ENCODE measurements at places on chromosomes 1 and 21.

DNA sequence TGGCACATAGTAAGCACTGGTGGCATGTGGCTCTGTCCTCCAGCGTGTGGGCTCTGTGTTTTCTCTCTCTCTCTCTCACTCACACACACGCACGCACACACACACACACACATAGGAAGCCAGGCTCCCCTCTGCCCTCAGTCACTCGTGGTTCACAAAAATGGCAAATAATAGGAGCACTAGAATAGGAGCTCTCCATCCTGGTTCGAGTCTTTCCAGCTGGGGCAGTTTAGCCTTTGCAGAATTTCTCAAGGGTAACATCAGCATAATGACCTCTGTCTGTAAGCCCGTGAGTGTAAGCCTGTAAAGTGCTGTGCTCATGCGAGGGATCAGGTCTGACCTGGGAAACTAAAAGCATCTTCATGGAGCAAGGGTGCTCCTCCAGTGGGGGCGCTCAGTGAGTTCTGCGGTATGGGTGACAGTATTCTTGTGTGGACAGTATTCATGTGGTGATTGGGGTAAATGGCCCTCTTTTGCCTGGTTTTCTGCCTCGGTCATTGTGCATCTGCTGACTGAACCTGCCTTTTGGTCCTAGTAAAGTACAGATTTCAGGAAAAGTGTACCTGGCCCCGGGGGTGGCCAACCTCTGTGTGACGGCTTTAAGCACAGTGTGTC, 842 bp upstream of the ZC3H12A start:
- DNase-seq: no peak

DNA sequence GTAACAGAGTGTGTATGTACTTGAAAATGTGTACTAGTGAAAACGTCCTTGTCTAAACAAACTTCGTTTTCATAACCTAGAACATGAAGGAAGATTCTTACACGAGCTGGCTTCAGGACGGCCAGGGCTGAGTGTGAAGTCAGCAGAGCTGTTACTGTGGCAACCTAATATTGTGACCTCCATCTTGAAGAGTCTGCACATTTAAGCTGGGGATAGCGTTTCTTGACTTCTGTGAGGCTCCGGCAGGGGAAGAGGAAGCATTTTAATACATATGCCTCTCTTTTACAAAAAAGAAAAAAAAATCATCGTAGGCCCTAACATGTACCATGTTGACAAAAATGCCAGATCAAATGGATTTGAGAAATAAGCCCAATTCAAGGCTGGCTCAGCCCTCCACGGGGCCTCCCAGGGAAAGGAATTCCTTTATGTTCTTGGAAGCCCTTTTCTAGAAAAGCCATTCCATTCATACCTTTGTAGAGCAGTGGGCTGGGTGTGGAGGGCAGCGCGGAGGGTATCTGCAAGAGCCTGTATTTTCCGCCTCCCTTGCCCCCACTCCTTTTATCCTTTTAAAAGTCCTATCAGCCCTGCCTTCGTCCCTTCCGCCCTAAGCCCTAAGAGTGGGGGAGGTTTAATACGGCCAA, 51.1 kb downstream of the SIM2 start:
- DNase-seq: no peak

GRCh38 chr1:89820422-89821321, at the start of gene LRRC8D:
LRRC8D (plus strand) TSS chr1:89821032; CDS start chr1:89933069, 112,037 bp downstream.
- peak; percentile 72 for DNase-seq

DNA sequence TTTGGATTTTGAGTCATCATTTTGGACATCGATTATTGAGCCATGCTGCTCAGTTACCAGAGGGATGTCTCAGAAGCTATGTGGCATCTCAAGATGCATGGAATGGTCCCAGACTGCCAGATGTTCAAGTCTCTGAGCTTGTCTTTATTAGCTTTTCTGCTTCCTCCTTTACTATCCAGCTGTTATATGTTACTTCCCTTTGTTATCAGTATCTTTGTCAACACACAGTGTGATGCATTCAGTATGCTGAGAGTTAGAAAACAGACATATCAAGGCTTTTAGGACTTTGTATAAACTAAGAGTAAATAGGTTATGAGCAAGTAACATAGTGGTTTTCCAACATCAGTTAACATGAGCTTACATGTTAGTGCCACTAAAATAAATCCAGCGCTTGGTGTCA, 474.5 kb downstream of the DSCAM start:
- no peak for DNase-seq

DNA sequence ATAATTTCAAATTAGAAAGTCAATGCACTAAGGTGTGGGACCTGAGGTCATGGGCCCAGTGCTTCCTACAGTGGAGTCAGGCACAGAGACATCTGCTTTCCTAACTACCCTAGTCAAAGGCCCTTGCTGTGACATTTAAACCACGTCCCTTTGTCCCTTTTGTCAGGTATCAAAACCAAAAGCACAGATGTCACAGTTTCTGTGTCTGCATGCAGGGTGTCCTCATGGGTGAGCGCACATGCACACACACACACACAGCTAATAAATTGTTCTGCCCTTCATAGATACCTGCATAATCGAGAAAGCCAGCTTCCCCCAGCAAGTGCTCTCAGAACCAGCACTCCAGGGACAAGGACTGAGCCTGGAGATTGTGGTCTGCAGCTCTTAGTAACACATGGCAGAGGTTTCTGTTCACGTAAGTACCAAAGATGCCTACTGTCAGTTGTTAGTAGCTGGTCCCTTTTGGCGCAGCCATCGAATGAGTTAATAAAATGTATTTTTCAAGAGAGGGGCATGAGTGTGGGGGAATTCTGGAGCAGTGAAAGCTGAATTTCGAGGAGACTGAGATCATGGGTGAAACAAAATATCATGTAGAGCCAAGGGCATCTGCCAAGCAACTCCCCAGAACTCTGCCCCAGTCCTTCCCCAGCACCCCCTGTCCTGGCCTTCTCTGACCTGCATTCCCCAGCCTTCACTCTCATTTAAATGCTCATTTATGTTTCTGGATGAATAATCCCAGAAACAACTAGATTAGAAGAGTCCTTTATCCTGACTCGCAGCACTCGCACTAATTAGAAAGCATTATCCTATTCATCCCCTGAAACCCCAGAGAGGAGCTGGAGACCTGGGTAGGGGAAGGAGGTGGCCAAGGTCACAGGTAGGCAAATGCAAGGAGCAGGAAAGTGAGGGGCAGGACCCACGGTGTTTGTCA, 25.5 kb downstream of the TNR start:
- DNase-seq: no peak

GRCh38 chr1:67601539-67601938, 83.5 kb upstream of the GADD45A start:
- DNase-seq: no peak

Measured in GM12892 (cell line).